NCI-H82 (cell line): ENCODE measurements at places on chromosomes 4 and X.

GRCh38 chr4:116639070-116639577, 446.3 kb downstream of the TRAM1L1 start:
- DNase-seq: no peak

DNA sequence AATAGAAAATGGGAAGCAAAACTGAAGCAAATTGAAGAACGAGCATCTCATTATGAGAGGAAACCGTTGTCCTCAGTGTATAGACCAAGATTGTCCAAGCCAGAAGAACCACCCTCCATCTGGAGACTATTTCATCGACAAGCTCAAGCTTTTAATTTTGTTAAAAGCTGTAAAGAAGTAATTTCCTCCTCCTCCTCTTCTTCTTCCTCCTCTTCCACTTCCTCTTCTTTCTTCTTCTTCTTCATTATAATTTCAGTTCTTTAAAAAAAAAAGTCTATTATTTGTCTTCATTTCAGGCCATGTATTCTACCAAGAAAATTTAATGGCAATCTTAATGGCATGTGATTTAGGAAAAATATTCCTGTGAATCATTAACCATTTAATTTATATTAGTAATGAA, 7.6 kb downstream of the PRIMPOL start:
- no peak for DNase-seq

GRCh38 chr4:127896069-127896468, 15.4 kb downstream of the PLK4 start:
- DNase-seq: no peak

- no peak for DNase-seq
Observed at GRCh38 chr4:120517966-120518365, 404.6 kb downstream of the PRDM5 start.

GRCh38 chr4:88178626-88179231, 20.3 kb upstream of the ABCG2 start:
- DNase-seq: no peak

- peak; percentile 40 for DNase-seq
Observed at GRCh38 chrX:138756234-138756633, 44.7 kb upstream of the FGF13 start.

- peak; percentile 5 for DNase-seq
Observed at GRCh38 chr4:4726051-4726450, 133.4 kb upstream of the MSX1 start.

- DNase-seq: no peak
Observed at GRCh38 chr4:105147016-105147552, 408 bp downstream of the TET2 start.

- DNase-seq: peak; percentile 96
Observed at GRCh38 chr4:139761461-139761860, 95.8 kb downstream of the MGST2 start.

DNA sequence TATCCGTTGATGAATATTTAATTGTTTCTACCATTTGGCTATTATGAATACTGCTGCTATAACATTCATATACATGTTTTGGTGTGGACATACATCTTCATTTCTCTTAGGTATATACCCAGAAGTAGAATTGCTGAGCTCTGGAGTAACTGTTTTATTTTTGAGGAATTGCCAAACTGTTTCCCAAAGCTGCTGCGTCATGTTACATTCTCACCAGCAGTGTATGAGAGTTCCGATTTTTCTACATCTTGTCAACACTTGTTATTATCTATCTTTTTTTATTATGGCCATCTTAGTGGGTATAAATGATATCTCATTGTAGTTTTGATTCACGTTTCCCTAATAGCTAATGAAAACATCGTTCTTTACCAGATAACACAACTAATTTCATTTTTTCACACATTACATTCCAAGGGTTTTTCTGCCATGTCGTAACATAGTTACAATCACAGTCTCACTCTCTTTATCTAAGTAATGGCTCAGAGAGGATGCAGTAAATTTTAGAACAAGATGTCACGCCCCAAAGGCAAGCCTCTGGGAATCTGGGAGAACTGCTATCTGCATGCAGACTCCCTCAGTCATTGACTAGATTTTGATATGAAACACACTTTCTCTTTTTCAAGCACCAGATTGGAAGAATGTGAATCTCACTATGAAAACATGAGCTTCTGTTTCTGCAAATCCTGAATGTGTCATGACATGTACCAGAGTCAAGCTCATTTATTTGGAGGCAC, 10.3 kb downstream of the ARHGAP6 start:
- no peak for DNase-seq

DNA sequence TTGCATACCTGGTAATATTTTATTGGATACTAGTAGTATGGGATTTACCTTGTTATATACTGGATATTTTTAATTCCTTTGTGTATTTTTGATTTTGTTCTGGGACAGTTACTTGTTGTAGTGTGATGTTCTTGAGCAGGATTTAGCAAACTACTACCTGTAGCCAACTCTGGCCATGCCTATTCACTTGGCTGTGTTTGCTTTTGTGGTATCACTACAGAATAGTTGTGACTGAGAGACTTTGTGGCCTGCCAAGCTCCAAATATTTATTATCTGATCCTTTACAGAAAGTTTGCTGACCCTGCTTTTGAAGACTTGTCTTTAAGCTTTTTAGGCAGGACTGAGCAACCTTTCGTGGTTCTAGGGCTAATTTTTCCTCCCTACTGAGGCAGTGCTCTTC, 17.8 kb downstream of the ZCCHC4 start:
- no peak for DNase-seq

DNA sequence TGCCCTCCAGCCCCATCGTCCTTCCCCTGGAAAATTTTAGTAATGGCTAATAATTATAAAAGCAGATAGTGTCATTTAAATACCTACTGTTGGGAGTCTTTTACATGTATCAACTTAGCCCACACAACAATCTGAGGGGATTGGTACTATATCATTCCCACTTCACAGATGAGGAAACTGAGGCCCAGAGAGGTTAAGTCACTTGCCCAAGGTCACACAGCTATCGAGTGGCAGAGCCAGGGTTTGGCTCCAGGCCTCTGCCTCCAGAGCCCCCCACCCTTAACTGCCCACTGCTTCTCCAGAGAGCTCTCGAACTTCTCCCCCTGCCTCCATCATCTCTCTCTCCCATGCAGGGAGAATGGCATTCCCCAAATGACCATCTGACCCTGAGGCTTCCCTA, 7.4 kb downstream of the C4orf50 start:
- no peak for DNase-seq

- peak; percentile 46 for DNase-seq
Observed at GRCh38 chr4:171813526-171814250, 484 bp downstream of the GALNTL6 start.

DNA sequence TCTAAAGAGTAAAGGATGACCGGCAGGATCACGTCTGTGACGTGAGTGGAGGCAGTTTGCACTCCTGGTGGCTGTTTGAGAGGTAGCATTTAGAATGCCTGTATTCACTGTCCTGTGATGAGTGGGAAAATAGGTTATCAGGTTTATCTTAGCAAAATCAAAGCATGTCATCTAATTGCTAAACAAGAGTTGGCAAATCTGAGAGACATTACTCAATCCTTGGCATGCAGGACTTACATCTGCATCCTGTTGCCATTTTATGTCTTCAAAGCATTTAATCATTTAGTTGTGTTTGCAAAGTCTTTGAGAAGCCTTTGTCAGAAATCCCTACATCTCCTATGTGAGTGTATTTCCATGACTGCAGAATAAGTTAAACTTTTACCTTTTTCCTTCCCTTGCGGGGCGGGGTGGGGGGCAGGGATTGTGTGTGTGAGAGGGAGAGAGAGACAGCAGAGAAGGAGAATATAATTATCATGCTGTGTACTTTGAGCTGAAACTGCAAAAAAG, 41.4 kb upstream of the MSANTD1 start:
- DNase-seq: no peak

DNA sequence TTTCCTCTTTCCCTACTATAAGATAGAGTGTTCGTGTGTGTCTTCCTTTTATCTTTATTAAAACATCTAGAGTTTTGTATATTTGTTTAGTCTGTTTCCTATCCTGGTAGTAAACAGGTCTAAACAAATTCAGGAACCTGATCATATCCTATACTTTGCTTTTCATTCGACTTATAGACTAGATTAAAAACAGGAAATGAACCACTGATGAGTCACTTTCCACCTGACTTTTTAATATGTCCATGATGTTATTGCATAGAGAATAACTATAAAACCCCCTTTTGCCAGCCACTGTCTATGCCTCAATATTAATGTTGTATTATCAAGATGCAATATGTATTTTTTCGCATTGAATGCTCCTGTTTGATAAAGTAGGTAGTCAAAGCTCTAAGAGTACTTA, 1794.0 kb downstream of the STIM2 start:
- no peak for DNase-seq

DNA sequence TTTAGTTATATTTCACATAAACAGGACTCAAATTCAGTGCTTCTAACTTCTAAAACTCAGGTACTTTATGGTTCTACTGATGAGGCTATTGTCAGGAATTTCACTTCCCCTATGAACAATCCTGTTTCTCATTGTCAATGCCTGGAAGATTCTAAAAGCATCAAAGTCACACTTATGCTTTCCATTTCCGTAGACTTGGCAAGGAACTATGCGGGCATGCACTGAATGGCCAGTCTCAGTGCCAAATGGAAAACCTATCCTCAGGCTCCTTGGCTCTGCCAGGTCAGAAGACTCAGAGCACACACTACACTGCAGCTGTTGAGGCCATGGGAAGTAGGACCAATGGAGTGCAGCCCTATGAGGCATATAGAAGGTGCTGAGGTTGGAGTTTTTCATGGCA, 97.0 kb upstream of the PTPN13 start:
- peak; percentile 42 for DNase-seq

- no peak for DNase-seq
Observed at GRCh38 chrX:109350551-109350950, 131.3 kb downstream of the GUCY2F start.

- DNase-seq: no peak
Observed at GRCh38 chr4:169175476-169175875, 95.3 kb downstream of the SH3RF1 start.

DNA sequence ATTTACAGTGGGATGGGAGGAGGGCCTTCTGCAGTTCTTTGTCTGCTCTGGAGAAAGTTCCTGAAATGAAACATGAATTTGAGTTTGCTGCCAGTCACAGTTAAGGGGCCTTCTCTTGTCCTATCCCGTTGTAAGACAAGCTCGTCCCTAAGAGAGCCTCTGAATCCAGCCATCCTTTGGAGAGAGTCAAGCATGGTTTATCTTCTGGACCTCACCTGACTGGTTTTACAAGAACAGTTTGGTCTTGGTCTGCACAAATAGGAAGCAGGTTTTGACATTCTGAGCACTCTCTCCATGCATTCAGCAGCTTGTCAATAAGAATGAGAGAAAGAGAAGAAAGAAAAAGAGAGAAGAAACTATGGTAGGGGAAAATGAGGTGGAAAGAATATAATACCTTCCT, 20.4 kb upstream of the TENM3 start:
- DNase-seq: no peak

DNA sequence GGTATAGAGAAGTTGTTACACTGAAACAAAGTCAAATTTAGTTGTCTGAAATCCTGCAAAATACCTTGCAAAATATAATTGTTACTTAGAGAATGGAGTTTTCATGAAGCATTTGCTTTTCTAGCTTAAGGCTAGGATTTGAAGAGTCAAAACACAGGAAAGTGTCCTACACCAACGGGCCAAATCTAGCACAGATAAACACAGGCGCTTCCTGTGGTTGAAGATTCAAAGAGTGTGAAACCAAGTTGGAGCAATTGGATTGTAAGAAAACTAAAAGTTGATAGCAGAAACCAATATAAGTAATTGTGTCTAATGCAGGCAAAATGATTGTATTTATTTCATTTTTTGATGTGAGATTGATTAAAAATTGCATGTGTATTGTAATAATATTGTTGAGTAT, 2002.5 kb upstream of the TENM3 start:
- no peak for DNase-seq

- DNase-seq: no peak
Observed at GRCh38 chr4:79632114-79632513, 224.1 kb upstream of the GK2 start.

- DNase-seq: peak; percentile 9
Observed at GRCh38 chr4:169315530-169316343, 45.0 kb upstream of the SH3RF1 start.

GRCh38 chr4:6270636-6271121, 1.0 kb downstream of the WFS1 start:
- no peak for DNase-seq

- DNase-seq: no peak
Observed at GRCh38 chr4:10029403-10029802, 8.1 kb upstream of the SLC2A9 start.

DNA sequence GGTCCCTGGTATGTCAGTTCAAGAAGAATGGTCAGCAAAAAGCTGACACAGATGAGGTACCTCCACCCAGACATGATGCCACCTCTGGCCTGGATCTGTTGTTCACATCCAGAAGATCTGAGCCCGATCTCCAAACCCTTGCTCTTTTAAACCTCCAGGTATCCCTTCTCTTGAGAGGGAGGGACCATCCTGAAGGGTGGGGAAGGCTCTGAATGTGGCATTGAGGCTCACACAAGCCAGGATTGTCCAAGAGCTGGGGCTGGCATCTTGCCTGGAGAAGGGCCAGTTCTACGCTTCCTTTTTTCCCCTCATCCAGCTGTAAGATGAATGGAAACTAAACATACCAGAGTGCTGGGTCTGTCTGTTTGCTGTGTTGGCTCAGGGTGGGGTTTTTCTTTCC, at the start of gene ITIH6:
Gene ITIH6, minus strand, starts transcription at position 119 of the 400 bp plus-strand sequence. Its CDS starts 45 bp downstream, at position 74.
- DNase-seq: no peak

- no peak for DNase-seq
Observed at GRCh38 chr4:69321153-69321729, 41.0 kb downstream of the UGT2B28 start.

- DNase-seq: no peak
Observed at GRCh38 chr4:168387091-168387490, 68.5 kb upstream of the DDX60 start.

DNA sequence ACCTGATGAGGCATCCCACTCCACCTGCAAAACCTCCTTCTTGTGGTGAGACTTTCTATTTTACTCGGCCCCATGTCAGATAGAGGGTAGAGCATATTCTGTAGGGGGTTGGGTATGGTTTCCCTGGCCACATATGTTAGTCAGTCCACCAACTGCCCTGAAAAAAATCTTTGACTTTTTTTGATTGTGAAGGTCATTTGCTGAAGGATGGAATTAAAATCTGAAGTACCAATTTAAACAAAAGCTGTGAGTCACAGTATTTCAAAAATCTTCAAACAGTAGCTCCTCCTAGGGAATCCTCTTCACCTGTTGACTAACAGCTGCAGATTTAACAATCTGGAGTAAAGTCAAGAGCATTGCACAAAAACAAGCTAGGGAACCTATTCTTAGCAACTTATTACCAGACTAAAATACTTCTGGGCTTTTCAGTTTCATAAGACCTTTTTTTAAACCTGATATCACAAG, 8.0 kb upstream of the CCDC110 start:
- DNase-seq: no peak

GRCh38 chrX:131729295-131729694, 185.4 kb downstream of the OR13H1 start:
- no peak for DNase-seq

DNA sequence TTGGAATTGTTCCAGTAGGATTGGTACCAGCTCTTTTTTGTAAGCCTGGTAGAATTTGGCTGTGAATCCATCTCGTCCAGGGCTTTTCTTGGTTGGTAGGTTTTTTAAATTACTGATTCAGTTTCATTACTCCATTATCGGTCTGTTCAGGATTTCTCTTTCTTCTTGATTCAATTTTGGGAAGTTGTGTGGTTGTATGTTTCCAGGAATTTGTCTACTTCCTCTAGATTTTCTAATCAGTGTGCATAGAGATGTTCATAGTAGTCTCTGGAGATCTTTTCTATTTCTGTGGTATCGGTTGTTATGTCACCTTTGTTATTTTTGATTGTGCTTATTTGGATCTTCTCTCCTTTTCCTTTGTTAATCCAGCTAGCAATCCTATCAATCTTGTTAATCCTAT, 248.7 kb downstream of the ARHGAP10 start:
- peak; percentile 50 for DNase-seq

GRCh38 chr4:145665773-145666172, 14.2 kb upstream of the C4orf51 start:
- DNase-seq: no peak
